Amygdala (tissue), 56 donors: ENCODE measurements at places on chromosomes 12 and 14.

- DNase-seq: no peak
These were observed 172.0 kb downstream of the RERGL start for GRCh38 chr12:17918013-17918412.

DNA sequence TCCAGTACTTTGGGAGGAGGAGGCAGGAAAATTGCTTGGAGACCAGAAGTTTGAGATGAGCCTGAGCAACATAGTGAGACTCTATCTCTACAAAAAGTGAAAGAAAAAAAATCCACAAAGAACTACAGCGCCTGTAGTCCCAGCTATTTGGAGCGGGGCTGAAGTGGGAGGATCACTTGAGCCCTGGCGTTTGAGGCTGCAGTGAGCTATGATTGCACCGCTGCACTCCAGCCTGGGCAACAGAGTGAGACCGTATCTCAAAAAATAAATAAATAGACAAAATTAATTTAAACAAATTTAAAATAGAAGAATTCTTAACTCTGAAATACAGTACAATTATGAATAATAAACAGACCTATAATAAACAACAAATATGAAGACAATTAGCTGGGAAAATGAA is 40.9 kb downstream of the ATL1 start:
- no peak for DNase-seq

DNA sequence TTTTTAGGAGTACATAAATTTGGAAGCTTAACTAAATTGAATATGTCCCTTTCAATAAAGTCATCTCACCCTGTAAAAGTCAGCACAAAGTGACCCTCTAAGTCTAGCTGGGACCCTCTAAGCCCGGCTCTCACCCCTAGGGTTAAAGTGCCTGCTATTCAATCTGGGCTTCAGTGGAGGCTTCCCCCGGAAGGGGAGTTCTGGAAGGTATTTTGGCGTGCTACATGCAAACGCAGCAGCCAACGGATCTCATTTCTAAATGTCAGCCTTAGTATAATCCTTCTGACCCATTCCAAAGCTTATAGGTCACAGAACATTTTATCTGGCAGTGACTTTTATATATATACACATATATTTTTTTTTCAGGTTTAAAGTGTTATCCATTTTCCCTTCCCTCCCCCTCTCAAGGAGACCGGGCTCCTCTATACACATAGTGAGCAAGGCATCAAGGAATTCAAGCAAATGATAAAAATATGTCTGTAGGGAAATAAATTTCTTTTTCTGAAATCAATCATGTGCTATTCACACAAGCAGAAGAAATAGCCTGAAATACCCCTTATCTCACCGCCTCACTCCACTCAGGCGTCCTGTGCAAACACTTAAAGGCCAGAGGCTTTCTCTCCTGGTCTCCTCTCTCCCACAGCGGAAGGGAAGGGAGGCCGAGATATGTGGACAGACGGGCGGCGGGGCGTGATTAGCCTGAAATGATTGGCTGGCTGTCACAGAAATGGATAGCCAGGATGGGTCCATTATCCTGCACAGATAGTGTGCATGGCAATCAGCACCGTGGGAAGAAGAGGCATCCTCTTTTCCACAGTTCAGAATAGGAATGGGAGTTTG is 301.7 kb downstream of the GALC start:
- DNase-seq: no peak

GRCh38 chr12:89574736-89575208 is 48.9 kb upstream of the POC1B start:
- DNase-seq: no peak

DNA sequence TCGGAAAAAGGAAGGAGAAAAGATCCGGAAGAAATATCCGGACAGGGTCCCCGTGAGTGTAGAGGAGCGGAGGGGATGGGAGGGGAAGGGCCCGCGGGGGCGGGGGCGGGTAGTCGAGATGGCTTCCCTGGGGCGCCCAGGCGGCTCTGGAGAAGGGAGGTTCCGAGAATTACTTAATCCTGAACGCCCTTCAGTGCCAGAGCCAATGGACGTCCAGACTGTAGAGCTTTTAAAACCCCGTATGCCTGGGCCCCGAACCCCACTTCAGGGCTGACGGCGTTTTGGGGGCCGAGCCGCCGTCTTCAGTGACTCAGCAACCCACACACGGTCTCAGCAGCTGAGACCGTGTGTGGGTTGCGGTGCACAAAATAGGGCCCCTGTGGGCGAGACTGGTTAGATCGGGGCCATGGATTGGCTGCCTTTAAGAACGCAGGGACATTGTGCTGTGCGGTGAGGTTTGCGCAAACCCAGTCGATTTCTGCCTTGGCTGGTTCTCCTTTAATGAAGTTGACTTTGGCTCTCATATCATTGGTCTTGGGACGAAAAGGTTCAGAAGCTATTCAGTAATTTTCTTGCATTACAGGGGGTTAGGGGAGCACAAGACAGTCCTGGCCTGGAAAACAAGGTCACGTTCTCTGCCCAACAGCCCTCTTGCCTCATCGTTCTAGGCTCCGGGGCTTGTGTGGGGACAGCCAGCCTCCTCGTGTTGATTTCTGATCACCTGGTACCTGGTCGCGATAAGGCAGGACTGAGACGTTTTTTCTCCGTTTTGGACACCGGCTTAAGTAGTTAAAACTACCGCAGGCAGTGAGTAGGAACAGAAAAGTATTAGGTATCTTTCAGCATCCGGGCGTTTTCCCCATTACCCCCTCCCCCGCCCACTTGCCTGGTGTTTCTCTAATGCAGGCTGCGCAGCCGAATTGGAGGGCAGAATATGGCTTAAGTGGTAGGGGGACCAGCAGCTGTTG is 775 bp downstream of the GABARAPL1 start:
- peak; percentile 81 for DNase-seq

- DNase-seq: no peak
These were observed 83.8 kb upstream of the VRK1 start for GRCh38 chr14:96713426-96713825.

- no peak for DNase-seq
These were observed 690.5 kb downstream of the C12orf50 start for GRCh38 chr12:87338681-87339080.

- no peak for DNase-seq
These were observed 14.0 kb upstream of the CPSF6 start for GRCh38 chr12:69225251-69225910.

GRCh38 chr12:32483499-32483898 is 84.1 kb downstream of the FGD4 start:
- DNase-seq: no peak

GRCh38 chr14:59511916-59512575 is 27.7 kb downstream of the JKAMP start:
- DNase-seq: no peak

DNA sequence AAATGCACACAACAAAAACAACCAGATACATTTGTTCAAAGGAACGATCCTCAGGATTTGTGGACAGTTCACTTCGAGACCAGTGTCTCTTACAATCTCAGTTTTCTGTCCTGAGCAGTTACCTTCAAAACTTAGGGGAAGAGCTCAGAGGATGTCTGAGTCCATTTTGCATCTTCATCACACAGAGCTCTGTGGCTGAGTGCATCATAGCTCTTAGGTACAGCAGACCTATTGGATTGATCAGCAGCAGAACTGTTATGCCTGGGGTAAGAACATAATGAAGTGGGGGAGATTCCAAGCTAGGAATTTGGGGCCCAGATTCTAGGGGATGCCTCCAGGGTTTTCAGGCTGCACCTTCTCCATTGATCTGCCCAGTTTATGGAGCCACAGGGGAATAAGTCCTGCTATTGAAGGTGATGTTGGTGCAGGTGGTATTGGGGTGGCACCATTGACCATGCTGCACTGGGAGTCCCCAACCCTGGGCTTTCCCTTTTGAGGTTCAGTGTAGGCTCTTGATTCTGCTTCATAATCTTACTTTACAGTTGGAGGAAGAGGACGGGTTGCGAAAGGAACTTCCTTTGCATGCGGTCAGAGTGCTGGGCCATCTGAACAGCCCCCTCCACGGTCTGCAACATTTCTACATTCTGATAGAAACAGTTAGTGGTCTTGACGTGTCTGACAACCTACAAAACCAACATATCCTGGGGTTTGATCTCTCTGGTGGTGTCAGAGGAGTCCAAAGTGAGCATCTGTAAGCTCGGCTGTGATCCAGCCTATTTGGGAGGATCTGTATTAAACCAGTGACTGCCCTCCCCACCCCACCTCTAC is 112.8 kb downstream of the CHST11 start:
- no peak for DNase-seq

DNA sequence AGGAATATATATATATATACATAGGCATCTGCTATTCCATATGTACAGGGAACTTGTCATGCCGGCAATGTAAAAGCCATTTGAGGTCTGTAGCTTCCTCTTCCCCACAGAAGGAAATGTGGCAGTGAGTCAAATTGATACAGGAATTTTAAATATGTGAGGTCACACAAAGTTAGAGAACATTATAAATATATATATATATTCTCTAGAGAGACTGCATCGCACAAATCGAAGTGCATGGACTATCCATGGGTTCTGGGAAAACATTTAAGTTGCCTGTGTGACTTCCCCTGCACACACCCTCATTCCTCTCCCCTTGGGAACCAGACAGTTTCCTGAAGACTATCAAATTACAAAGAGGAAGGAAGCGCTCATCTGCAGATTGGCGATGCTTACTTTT is 100.9 kb upstream of the CCDC91 start:
- DNase-seq: no peak

GRCh38 chr12:82695531-82695930 is 8.8 kb downstream of the TMTC2 start:
- no peak for DNase-seq

DNA sequence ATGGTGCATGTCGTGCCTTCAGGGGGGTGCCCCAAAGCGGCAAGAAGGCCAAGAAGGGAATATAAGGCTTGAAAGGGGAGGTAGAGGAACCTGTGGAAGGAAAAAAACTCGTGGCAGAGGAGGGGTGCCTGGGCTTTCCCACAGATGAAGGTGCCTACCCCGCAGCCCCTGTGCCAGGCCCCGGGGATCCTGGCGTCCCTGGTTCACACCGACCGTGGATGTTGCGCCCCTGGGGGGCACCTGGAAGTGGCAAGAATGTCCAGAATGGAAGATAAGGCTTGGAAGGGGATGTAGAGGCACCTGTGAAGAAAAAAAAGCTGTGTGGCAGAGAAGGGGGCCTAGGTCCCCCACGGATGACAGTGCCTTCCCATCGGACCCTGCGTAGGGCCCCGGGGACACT is 282.2 kb downstream of the ALG10 start:
- DNase-seq: no peak

DNA sequence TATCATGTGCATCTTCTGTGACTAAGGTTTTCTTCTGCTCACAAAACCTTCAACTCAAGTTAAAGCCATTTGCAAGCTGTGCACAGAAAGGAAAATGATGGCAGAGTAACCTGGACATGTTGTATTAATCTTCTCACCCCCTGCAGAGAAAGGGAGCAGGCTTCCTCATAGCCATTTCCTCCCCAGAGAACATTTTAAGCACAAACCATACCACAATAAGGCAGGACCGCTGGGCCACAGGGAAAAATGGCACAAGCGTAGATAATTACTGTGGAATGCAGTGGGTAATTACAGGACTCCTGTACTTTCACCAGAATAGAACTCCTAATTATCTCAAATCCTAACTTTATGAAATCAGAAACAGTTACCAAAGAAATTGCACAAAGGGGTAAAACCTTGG is 215.7 kb downstream of the KIF21A start:
- no peak for DNase-seq

GRCh38 chr12:106493531-106493930 is 89.3 kb upstream of the RFX4 start:
- DNase-seq: peak; percentile 6

DNA sequence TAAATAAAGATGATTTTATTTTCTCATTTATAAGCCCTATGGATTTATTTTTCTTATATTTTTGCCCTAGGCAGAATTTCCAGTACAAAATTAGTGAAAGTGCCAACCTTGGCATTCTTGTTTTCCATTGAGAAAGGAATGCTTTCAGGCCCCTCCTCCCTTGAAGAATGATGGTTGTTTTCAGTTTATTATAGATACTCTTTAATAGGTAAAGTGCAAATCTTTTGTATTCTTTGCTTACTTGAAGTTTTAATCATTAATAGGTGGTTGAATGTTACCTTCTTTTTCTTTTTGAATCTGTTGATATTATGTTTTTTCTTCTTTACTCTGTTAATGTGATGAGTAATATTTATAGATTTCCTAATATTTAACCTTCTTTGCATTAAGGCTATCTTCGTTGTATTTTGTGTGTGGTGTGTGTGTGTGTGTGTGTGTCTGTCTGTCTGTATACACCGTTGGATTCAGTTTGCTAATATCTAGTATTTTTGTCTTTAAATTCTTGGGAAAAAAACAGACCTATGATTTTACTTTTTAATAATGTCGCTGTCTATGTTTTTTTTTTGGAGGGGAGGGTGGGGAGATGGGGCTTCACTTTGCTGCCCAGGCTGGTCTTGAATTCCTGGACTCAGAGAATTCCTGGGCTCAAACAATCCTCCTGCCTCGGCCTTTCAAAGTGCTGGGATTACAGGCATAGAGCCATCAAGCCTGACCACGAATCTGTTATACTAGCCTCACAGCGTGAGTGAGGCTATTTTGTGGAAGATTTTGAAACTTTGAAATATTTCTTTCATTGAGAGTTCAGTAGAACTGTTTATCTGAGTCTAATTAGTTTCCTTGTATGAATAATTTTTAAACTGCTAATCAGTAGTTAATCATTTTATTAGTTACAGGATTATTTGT is 13.5 kb downstream of the SRGAP1 start:
- DNase-seq: no peak

GRCh38 chr12:67916266-67916970 is 72.8 kb upstream of the IFNG-AS1 start:
- no peak for DNase-seq

DNA sequence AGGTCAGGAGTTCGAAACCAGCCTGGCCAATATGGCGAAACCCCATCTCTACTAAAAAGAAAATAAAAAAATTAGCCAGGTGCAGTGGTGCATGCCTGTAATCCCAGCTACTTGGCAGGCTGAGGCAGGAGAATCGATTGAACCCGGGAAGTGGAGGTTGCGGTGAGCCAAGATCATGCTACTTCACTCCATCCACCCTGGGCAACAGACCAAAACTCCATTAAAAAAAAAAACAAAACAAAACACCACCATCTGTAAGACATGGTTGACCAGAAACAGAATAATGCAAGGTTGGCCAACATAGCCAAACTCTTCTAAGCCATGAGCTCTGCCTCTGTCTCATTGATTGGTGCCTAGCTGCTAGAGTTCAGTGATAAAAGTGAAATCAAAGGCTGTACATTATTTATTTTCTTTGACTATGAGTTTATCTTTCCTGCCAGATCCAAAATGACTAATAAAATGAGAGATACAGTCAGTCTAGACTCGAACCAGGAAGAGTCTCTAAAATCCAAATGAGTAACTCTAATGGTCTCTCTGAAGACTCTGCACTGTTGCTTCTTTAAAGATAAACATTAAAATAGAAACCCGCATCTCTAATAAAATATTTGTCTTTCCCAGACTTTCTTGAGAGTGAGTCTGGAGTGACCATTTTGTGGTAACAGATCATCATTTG is 404.7 kb downstream of the DAD1 start:
- no peak for DNase-seq

DNA sequence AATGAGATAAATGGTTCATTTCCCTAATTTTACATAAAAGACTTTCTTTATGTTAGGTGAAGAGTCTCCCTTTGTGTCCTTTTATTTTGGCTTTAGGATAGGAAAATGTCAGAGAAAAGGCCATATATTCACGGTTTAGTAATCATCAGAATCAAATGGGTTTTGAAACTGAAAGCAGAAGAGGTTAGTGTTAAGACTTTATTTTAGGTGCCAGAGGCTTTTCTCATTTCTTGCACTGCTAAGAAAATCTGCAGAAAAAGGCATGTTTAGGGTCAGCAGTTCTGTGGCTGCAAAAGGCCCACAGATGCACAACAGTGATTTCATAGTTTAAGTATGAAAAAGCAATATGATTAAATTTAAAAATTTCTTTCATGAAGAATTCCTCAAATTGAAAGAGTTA is 80.4 kb upstream of the SINHCAF start:
- DNase-seq: no peak
